ENCODE measurements at places on chromosomes 1 and 21.

DNA sequence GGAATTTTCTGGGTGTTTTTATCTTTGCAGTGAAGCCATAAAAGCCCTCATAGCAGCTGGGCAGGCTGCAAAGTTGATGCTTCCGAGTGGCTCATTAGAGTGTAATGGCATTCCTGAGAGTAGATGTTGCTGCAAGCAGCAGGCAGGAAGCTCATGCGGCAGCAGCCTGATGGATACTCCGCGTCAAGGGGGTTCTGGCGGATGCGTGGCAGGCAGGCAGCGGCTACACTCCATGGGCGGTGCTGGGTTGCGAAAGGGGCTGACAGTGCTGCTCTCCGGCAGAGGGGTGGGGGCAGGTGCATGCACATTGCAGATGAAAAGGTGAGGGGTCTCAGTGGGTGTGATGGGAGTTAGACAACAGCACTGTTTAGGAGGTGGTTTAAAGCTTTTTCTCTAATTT lies 93.2 kb upstream of the AJAP1 start:
- no peak for DNase-seq

DNA sequence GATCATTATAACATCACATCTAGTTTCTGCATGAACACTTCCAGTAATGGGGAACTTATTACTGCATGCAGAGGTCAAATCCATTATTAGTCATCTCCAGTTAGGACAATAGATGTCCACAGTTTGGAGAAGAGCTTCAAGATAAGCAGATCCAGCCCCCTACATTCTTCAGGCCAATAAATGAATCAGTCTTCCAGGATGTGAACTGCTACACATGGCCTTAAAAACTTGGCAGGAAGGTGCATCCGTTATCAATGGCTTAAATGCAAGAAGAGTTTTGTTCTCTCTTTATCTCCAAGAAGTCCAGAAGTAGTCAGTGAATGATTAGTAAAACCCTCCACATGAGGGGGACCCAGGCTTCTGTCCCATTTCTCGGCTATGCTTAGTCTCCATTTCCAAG lies 70.8 kb downstream of the DMRTA2 start:
- no peak for DNase-seq

DNA sequence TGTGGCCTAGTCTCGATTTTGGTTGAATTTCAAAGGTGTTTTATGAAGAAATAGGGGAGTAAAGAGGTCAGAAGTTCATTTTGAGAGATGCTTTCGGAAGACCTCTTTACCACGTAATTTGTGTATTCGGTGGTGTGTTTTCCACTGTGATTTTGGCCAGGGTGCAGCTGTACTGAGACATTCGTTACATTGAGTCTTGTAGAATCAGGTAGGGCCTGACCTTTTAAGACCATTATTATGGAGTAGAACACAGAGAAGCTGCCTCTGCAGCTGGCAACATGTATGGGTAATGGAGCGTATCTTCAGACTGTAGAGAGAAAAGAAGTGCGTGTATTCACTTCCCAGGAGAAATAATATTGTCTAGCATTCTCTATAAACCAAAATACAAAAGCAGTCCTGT lies 326.5 kb downstream of the PDE4B start:
- no peak for DNase-seq

DNA sequence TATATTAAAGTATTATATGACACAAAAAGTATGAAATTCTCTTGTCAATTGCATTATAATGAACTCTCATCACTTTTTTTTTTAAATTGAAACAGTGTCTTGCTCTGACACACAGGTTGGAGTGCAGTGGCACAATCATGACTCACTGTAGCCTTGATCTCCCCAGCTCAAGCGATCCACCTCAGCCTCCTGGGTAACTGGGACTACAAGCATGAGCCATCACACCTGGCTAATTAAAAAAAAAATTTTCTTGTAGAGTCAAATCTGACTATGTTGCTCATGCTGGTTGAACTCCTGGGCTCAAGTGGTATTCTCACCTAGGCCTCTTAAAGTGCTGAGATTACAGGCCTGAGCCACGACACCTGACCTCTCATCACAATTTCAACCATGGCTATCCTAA lies 259.3 kb downstream of the S1PR1 start:
- DNase-seq, result no peak

GRCh38 chr1:217885181-217885580 lies 254.0 kb downstream of the SPATA17 start:
- no peak for DNase-seq

GRCh38 chr1:31648641-31649357 lies 4.1 kb upstream of the PEF1 start:
- no peak for DNase-seq

DNA sequence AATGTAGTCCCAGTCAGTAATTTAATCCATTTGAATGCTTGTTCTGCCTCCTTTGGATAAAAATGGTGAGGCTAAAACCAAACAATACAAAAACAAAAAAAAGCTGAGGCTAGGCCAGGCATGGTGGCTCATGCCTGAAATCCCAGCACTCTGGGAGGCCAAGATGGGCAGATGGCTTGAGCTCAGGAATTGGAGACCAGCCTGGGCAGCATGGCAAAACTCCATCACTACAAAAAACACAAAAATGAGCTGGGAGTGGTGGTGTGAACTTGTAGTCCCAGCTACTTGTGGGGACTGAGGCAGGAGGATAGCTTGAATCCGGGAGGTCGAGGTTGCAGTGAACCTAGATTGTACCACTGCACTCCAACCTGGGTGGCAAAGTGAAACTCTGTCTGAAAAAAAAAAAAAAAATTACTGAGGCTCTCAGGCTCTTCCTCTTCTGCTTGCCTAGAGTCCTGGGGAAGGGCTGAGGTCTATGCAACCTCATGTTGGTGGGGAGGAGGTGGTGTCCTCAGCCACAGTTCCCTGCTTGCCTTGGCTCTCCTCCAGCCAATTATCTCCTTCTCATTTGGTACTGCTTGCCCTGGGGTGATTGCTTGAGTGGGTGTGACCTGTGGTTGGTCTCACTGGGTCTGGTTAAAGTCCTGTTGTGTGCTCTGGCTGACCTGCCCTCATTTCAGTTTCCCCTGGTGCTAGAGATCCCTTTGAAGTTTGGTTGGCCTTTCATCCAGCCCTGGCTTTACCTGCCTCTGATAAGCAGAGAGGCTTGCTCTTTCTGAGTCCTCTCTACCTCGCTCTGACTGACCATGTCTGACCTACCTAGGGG lies 20.9 kb downstream of the S1PR1 start:
- no peak for DNase-seq

- DNase-seq, result no peak
These were observed 22.0 kb downstream of the COA6 start for GRCh38 chr1:234395297-234395696.

- DNase-seq, result no peak
These were observed 29.1 kb downstream of the NTPCR start for GRCh38 chr1:232979558-232979957.

- no peak for DNase-seq
These were observed 15.4 kb downstream of the MRPS6 start for GRCh38 chr21:34088752-34089151.

DNA sequence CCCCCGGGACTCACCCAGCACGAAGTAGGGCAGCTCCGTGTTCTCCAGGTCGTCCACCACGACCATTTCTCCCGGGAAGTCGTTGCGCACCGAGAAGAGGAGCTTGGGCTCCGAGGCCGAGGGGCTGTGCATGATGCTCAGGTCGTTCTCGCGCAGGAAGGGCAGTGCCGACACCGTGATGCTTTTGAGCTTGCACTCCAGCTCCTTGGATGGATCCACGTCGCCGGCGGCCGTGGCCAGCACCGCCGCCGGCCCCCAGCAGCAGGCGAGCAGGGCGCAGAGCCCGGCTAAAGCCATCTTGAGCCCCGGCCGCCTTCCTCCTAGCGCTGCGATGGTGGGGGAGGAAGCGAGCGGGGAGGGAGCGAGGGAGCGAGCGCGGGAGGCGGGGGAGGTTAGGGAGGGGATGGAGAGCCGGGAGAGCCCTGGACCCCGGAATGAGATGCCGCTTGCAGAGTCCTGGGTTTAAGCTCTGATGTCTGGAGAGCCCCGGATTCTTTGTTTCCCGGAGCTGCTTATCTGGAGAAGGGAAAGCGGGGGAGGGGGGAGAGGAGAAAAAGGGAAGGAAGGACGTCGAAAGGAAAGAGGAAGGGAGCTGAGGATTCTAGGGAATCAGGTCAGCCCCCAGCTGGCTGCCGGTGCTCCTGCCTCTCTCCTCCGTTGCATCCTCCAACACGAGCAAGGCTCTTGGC lies at the start of gene ASTN1:
ASTN1 (minus strand) TSS at position 333 of the 689 bp plus-strand sequence; CDS start at position 297, 36 bp downstream.
- DNase-seq, result no peak

GRCh38 chr1:103461161-103462105 lies 64.1 kb upstream of the RNPC3 start:
- no peak for DNase-seq

- DNase-seq, result no peak
These were observed 81.0 kb upstream of the LHX8 start for GRCh38 chr1:75053207-75053606.

DNA sequence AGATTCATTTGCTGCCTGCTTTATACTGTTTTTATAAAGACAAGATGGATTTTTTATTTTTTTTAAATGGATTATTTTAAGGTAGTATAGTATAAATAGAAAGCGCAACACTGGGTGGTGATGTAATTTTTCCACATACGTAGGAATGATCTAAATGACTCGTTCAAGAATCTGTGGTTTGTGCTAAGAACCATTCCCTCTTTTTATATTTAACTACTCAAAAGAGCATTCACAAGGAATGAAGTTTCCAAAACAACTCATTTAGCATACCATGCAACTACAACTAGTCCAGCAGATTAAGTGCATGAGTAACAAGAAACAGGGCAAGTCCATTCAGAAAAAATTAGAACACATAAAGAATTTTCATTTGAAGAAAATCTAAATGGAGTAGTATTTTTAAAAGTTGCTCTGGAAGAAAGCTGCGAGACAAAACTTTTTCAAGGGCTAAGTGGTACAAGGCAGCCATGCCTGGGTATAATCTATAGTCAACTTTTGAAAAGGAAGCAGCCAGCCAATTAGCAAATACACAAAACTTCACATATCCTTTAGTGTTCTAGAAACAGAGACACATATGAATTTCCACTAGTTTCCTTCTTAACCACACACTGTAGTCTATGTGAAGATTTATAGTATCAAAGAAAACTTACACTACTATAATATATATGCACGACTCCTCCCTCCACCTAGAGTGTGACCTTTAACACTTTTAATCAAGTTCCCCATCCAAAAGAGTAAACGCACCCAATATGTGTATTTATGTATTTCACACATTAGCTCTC lies 23.4 kb downstream of the GTF2B start:
- DNase-seq, result no peak

DNA sequence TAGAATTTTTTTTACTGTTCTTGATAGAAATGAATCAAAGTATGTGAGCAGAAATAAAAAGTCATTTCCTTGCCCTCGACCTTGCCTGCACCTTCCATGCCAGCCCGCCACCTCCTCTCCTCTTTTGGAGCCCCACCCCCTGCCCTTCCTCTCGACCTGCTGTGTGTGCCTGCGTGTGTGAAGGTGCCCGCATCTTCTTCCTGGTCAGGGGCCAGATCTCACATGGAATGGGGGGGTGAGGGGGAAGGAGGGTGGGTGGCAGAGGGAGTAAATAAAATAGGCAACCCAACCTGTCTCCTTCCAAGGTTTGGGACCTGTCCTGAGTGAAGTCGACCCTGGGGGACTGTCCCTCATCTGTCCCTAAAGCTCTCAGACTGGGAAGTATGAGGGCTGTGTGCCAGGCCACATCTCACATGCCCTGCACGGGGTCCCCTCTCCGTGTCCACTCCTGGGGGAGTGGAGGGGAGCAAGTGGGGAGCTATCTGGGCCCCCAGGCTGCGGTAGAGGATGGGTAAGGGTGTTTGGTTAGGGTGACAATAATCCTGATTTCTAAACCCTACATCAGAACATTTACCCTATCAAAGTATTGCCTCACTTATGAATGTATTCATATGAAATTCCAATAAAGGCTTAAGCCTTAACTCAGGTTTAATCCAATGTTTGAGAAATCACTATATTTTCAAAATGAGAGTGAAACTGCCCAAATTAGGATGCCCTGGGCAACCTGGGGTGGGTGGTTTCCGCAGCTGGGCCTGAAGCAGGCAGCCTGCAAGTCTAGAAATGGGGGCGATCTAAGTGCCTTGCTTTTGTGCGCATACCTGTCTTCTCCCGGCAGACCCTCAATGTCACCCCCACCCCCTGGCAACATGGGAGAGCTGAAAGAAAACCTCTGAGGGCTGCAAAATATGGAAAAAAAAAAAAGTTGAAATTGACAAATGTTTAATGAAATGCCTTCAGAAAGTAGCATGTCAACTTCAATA lies 15.4 kb downstream of the AMPD2 start:
- no peak for DNase-seq

- DNase-seq, result no peak
These were observed 49.2 kb upstream of the PAX7 start for GRCh38 chr1:18581420-18581880.

- DNase-seq, result no peak
These were observed 246.1 kb downstream of the SLC45A1 start for GRCh38 chr1:8563944-8564537.

- no peak for DNase-seq
These were observed 25.2 kb upstream of the SPAG17 start for GRCh38 chr1:118210051-118210722.

DNA sequence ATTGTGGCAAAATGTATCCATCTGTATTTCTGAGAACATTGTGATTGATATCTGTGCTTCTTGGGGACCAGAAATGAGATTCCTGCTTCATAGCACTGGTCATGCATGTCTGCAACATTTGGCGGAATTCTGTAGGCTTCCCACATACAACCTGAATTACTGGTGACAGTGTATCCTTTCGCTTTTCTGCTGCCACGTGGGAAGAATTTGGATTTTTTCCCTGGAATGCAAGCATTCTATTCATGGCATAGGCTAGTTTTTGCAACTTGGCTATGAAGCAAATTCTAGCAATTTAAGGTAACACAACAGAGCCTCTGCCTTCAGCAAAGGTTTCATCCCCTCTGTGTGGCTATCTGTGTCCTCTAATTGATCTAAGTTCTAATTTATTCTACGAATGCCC lies 85.9 kb downstream of the BCAR3 start:
- no peak for DNase-seq

DNA sequence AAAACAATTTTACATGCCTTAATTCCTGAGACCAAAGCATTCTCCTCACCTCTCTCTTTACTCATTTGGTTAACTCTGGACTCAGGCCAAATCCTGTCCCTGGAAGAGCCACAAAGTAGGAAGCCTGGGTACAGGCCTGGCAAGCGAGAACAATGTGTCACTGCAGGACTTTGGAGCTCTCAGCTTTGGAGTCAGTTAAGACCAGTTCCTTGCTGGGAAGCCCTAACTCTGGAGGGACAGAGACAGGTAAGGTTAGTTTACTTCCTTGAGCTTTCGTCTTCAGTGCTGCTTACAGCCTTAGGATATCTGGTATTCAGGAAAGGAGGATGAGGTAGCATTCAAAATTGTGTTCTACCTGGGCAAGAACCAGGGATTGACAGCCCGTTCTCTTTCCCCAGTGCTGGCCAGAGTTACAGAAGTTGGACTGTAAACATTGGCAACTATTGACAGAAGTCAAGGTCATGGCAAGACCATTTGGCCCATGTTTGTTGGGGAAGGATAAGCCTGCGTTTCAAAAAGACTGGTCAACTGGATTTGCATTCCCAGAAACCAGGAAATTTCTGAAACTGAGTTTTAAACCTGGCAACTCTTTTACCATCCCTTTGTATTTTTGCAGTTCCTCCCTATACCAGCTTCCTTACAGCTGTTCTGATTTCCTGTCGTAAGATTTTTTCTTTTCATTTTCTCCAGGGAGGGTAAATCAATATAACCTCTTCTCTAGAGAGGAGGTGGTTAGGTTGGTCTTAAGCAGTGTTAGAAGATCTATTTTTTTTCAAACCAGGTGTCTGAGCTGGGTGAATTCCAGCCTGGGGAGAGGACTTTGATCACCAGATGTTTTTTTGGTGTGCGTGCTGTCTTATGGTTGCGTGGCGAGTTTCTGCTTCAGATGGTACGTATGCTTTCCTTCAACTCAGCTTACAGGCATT lies at the start of gene C4BPB:
C4BPB (plus strand) TSS at position 160 of the 926 bp plus-strand sequence; CDS start at position 832, 672 bp downstream.
- DNase-seq, result no peak
